ENCODE measurements at places on chromosomes 5 and 9.
A peak's percentile ranks its signal among the peaks of the same experiment; 100 is the strongest.

- no peak for DNase-seq
Observed at GRCh38 chr9:115189686-115190085, 71.7 kb upstream of the TNC start.

GRCh38 chr9:27924502-27924901, 351.2 kb upstream of the C9orf72 start:
- no peak for DNase-seq

- no peak for DNase-seq
Observed at GRCh38 chr9:93292288-93292615, 108.3 kb downstream of the WNK2 start.

DNA sequence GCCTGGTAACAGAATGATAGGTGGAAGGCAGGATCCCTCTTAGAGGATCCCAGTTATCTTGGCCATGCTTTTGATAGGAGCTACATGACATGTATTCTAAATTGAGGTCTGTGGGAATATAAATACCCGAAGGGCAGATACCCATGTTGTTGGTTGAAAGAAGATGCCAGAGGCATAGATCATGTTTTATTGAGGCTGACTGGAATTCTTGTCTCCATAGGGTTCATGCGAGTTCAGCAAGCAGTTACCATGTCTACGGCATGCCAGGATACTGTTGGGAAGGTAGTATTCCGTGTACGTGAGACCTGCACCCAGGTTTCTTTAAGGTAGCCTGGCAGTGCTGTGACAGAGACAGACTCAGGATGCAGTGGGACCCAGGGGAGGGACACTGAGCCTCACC, 230.7 kb downstream of the NR3C1 start:
- DNase-seq, result no peak

GRCh38 chr5:169374761-169375160, 73.8 kb upstream of the SLIT3 start:
- DNase-seq, result no peak

GRCh38 chr5:163104464-163104863, 332.9 kb upstream of the CCNG1 start:
- no peak for DNase-seq

GRCh38 chr5:144142139-144142823, 28.2 kb downstream of the YIPF5 start:
- DNase-seq, result peak; percentile 10

DNA sequence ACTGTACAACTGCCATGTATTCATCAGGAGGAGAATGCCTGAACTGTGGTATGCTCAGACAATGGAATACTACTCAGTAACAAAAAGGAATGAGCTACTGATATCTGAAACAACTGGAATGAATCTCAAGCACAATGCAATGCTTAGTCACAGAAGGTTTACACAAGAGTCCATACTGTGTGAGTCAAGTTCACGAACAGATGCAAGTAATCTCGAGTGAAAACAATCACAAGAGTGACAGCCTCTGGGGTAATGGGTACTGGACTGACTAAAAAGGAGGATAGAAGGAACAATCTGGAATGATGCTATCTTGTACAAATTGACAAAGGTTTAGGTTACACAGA, 19.5 kb upstream of the GOLGA1 start:
- no peak for DNase-seq

DNA sequence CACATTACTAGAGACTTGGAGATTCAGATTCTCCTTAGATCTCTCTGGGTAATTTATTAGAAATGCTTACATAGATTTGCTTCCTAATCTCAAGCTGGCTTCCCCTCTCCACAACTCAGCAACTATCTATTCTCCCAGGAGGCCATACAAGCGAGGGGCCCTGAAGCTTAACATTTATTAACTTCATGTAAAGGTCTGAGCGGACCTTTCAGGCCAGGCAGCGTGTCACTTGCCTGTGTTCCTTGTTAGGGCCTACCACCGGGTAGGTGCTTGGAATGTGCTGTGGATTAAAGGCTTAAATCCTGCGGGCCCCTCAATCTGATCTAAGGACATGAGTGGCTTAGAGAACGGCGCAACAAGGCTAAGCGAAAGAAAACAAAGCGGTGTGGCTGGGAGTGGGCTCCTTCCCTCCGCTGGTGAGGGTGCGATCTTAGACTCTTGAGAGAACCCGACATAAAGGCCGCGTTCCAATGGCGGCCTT, 712 bp upstream of the HSPA4 start:
- no peak for DNase-seq

DNA sequence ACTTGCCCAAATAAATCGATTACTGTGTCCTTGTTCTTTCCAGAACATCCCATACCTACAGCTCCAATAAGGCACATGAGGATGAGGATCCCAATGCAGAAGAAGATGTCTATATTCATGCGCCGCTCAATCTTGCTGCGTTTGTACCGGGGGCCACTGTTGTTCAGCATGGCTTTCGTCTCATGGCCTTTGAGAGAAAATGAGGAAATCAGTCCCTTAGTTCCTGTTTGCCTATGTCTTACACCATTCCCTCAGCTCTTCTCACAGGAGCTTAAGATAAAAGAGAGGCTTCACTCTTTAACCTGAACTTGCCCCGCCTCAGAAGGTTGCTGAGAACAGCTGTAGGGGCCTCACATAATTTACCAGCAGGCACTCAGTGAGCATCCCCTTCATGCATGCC, 211.6 kb downstream of the ATP10B start:
- no peak for DNase-seq

DNA sequence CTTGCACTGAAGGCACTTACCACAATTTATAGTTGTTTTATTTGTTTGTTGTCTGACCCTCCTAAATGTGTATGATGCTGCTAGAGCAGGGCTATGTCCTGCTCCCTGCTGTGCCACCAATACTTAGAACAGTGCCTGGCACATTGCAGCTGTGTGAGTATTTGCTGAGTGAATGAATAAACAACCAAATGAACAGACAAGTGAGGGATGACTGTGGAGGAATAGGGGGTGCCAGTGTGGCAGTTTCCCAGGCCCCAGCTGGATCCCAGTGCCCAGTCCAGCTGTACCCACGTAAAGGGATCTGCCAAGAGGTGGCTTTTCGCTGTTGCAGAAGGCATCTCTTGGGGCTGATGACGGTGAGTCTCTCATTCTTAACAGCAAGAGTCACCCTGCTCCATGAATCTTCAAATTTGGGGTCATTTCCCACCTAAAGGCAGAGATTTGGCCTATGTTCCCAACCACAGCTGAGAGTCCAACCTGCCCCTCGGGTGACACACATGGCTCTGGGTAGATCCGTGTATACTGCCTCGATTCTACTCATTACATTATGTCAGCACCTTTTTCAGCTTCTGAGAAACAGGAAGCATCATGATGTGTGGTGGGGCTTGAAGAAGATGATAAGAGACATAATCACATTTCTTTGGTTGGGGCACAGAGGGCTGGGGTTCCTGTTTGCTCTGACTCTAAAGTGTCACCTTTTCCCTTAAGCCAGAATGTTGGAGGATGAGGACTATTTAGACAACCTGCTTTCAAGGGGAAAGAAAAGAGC, 14.3 kb downstream of the IL5 start:
- DNase-seq, result no peak

DNA sequence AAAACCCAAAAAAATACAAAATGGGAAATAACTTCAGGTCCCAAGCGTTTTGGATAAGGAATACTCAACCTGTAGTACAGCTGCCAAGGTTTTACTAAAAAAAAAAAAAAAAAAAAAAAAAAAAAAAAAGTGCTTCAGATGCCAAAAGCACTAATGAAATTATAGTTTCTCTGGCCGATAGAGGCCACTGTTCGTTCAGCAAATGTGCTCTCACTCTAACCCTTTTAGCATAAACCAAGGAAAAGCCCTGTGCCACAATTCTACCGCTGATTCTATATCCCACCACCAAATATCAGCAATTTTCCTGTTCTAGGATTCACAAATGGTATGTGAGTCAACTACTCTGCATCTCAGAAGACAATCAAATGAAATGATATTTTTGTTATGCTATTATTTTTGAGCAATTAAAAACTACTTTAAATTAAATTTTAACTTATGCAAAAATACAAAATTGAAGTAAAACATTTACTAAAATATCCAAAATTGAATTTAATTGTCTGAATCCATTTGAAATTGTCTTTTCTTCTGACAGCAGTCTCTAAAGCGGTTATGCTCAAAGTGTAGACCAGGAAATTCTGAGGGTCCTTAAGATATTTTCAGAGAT, 79.8 kb downstream of the RICTOR start:
- no peak for DNase-seq

GRCh38 chr5:52077941-52078815, 694.9 kb downstream of the ISL1 start:
- DNase-seq, result no peak

DNA sequence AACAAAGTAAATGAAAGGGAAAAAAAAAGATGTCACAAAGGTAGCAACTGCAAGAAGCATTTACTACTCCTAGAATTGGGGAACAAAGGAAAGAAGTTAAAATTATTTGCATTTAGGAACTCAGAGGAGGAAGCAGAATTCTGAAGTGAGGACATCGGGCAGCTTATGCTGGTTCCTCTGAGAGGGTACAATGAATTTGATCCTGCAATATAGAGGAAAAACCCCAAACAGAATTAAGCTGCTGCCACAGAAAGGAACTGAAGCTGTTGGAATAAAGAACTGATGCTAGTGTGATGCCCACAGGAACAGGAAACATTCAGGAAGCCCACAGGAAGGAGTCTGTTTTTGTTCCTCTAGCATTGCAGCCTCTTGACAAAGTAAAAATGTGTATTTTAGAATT, 22.3 kb upstream of the TBCA start:
- DNase-seq, result no peak

DNA sequence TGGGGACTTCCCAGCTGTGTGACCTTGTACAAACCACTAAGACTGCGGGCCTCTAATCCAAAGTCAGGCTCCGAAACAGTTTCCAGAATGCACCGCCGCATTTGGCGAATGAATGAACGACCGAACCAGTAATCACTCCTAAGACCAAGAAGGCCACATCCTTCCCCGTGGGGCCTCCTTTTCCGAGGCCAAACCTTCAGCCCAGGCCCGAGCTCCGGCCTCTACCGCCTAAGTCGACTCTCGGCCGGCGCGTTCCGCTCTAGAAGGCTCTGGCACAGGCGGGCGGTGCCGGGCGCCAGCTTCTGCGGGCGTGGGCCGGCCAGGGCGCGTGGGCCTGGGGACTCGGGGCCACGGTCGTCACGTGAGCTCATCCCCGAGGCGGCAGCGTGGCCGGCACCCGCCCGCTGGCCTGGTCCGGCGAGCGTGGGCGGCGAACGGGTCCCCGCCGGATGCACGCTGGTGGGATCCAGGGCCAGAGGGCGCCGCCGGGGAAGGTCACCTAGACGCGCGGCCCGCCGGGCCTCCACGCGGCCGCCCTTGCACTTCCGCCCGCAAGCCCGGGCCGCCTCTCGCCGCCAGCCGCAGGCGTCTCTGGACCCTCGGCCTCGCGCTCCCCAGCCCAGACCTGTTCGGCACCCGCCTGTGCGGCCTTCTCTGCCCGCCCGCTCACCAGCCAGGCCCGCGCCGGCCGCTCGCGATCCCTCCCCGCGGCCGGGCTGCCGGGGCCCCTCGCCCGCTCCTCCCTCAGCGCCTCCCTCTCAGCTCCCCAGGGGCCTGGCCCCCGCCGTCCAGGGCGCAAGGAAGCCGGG, 754 bp downstream of the VDAC1 start:
- no peak for DNase-seq

DNA sequence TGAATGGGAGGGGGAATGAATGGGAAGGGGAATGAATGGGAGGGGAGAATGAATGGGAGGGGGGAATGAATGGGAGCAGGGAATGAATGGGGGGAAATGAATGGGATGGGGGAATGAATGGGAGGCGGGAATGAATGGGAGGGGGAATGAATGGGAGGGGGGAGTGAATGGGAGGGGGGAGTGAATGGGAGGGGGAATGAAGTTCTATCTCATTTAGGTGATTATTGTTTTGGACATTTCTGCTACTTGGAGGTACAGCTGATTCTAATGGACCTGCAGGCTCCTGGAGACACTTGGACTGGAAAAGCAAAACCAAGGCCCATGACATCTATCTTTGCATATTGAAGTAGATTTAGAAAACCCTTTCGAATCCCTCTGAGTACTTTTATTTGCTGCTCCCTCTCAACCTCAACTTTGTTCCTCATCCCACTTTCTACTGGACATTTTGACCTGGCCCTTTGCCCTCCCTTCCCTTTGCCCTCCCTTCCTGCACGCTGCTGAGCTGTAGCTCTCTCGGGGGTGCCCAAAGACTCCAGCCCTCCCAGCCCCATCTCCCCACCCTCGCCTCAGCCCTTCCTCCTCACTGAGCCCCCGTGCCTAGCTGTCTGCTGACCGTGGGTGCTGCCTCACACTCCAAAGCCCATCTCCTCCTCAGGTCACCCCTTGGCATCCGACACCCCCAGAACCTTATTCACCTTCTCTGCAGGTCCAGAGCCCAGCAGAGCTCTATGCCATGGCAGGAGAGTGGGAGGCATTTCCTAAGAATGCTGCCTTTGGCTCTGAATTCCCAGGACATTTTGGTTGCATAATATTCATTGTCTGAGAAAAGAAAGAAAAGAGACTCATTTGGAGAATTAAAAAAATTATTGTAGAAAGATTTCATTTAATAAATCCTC, 19.9 kb upstream of the LPCAT1 start:
- DNase-seq, result no peak

- no peak for DNase-seq
Observed at GRCh38 chr5:157518963-157519362, 56.6 kb downstream of the ADAM19 start.

DNA sequence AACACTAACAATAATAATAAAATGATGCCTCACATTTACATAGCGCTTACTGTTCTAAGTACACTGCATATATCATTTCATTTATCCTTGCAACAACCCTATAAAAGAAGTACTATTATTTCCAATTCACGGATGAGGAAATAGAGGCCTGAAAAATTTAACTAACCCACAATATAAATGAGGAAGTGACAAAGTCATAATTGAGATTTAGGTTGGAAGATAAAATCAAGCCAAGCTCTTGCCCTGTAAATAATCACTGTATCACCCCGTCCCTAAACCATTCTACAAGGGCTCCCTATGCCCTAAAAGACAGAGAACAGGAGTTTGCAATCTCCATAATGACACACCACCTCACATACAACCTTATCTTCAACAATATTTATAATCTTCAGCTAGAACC, 49.6 kb downstream of the STRBP start:
- DNase-seq, result no peak

DNA sequence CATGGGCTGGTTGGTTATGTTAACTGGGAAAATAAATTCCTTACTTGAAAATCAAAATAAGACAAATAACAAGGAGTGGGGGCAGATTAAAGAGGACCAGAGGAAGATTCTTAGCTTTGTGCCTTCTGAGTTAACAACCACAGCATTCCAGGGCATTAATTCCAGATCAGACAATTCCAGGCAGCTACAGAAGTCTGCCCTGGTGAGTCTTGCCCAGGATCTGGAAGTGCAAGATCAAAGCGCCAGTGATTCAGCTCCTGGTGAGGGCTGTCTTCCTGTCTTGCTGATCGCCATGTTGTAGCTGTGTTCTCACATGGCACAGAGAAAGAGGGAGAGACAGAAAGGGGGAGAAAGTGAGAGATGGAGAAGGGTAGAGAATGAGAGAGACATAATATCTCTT, 65.6 kb downstream of the ANXA2R start:
- no peak for DNase-seq

DNA sequence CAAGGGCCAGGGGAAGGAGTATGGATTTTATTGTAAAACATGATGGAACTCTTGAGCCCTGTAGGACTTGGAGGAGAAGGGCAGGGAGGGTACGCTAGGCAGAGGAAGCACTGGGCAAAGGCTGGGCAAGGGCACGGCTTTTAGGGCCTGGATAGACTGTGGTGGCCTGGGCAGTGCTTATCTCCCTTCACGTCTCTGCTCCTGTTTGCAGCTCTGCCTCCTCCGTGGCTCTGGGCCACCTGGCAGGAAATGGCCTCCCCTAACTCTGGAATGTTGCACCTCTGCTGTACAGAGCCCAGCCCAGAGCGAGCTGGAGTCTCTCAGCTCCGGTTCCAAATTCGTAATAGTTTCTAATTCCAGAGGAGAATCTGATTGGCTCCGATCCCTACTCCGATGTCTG, 12.2 kb upstream of the STC2 start:
- DNase-seq, result no peak

GRCh38 chr5:19880859-19881436, 107.1 kb downstream of the CDH18 start:
- no peak for DNase-seq

Data from NCI-H1436 treated with DMSO at 0.1 percent for 48 hours (cell line).